ENCODE measurements at places on chromosomes 3 and 15.

- DNase-seq: no peak
These were observed 65.6 kb downstream of the ATP10A start for GRCh38 chr15:25797511-25797935.

DNA sequence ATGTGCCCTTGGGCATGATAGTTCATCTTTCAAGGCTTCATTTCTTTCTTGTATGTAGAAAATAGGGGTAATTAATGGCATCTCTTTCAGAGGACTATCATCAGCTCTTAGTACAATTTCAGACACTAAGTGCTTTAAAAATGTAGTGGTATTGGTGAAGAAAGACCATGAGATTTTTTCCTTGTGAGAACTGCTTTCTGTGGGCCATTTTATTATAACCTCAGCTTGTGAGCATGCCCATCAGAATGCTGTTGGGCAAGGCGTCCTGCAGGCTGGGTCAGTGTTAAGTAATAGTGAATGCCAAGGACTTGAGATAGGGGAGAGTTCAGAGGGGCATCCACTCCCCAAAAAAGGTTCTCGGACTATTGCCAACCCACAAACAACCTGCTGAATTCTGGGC lies 187.9 kb downstream of the GHSR start:
- DNase-seq: no peak

GRCh38 chr3:98846101-98846500 lies 55.4 kb downstream of the DCBLD2 start:
- no peak for DNase-seq

DNA sequence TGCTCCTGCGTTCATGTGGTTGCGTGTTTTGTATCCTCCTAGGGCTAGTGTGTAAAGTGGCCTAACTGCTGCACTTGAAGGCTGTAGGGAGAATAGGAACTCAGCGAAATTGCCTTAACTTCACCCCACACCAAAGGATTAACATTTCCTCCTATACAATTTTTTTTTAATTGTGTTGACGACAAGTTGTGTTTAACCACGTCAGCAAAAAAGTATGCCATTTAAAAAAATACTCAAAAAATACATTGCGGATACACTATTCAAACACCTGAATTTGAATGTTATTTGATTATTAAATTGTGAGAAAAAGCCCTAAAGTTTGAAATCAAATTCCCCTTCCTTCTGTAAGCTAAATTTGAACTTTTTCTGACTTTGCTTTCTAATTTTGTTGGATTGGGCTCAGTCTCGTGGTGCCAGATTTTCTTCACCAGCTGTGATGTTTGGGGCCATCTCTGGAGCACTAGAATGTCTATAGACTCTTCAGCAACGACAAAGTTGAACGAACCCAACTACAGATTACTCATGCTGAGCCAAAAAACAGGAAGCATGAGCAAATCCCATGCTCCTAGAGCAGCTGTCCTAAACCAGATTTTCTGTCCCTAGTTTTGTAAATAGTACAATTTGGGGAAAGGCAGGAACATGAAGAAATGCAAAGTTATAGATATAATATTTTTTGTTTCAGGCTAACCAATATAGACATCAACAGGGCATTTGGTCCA lies 8.1 kb upstream of the SLC9A9 start:
- no peak for DNase-seq

- peak; percentile 88 for DNase-seq
These were observed 37.8 kb downstream of the HMCES start for GRCh38 chr3:129316248-129317013.

- no peak for DNase-seq
These were observed 4.3 kb upstream of the ITIH3 start for GRCh38 chr3:52790337-52790736.

- DNase-seq: peak; percentile 6
These were observed at the start of gene PHLDB2 for GRCh38 chr3:111859061-111859973. TSS of gene PHLDB2 (plus strand) at chr3:111859265. CDS start at chr3:111884078, 24,813 bp downstream.

GRCh38 chr3:42654331-42655201 lies 1.1 kb downstream of the ZBTB47 start:
- DNase-seq: no peak

GRCh38 chr15:69434238-69434637 lies 18.4 kb upstream of the RPLP1 start:
- DNase-seq: no peak

DNA sequence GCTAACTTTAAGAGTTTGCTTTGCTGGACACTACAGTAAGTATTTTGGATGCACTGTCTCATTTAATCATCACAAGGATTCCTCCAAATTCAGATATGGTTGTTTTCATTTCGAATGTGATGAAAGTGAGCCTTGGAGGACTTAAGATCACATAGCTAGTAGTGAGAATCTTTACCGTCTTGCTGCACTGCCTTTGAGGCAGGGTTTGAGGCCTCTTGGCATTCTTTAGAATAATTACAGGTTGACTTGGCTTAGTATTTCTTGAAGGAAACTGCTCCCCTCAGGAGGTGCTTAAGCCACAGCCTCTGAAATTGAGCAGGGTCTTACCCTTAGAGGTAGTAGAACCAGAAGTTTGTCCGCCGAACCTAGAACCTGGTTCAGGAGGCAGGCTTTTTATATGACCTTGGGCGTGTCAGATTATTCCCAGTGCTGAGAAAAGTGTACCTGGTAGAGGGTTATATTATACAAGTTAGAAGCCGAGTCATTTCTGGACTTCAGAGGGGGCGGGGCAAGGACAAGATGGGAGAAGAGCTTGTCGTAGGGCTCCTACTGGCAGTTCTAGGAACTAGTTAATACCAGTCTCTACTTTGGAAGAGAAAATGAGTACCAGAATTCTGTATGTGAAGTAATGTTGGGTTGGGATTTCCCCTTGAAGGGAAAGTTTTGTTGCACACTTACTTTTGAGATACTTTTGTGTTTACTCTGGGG lies 1.1 kb downstream of the TFG start:
- DNase-seq: no peak

- no peak for DNase-seq
These were observed 91.0 kb downstream of the BDH1 start for GRCh38 chr3:197464794-197465193.

DNA sequence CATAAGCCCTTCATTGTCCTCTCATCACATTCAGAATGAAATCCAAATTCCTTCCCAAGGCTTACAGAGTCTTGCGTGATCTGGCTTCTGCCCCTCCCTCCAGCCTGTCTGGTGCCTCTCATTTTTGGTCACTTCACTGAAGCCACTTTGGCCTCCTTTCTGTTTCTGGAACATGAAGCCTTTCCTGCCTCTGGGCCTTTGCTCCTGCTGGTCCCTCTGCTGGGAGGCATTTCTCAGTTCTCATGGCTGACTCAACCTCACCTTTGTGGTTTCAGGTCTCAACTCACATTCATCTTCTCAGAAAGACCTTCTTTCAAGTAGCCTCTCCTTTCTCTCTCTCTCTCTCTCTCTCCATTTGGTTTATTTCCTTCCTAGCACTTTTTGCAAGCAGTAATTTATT lies 43.9 kb upstream of the BHLHE40 start:
- DNase-seq: no peak

GRCh38 chr3:118772547-118773011 lies 262.1 kb downstream of the IGSF11 start:
- DNase-seq: no peak

DNA sequence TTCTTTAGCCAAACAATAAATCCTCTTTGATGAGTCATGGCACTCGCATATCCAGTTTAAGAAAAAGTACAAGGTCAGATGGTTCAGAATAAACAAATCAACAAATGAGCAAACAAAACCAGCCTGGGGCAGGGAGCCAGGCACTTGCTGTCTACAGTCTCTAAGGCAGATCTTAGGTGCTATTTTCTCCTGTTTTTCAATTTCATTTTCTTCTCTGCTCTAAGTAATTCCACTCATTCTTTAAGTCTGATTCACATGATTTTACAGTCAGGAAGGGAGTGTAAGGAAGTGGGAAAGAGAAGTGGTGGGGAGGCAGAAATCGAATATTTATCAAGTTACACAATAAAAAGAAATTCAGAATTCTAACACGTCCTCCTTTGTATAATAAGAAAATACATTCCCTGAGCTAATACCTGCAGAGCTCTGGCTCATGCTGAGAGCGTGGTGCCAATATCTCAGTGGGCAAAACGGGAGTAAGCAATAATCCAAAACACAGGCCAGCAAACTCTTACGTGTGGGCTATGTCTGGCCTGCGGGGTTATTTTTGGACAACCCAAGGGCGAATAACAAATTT lies 298.6 kb downstream of the ADAMTS17 start:
- DNase-seq: no peak

- DNase-seq: no peak
These were observed 3.0 kb upstream of the LPP start for GRCh38 chr3:188150982-188151381.

DNA sequence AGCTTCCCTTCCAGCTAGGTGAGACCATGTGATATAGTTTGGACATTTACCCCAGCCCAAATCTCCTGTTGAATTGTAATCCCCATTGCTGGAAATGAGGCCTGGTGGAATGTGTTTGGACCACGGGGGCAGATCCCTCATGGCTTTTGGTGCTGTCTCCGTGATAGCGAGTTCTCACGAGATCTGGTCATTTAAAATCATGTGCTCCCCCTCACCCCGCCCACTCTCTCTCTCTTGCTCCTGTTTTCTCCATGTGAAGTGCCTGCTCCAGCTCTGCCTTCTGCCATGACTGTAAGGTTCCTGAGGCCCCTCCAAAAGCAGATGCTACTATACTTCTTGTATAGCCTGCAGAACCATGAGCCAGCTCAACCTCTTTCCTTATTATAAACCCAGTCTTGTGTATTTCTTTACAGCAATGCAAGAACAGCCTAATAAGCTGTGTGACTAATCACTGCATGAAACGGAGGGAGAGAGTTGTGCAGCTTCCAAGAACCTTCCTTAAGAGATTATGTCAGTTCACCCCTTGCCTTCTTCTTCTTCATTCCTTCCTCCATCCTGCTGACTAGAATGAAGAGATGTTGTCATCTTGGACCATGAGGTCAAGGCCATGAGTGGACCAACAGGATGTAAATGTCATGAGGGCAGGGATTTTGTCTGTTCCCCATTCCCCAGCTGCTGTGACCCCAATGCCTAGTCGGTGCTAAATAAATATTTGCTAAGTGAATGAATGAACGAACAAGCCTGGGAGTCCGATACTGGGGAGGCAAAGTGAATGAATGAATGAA lies 91.0 kb downstream of the CPN2 start:
- DNase-seq: no peak

GRCh38 chr15:42059661-42060476 lies 34.5 kb downstream of the PLA2G4D start:
- DNase-seq: peak; percentile 16

- no peak for DNase-seq
These were observed 34.6 kb upstream of the MUC13 start for GRCh38 chr3:124969190-124969589.

DNA sequence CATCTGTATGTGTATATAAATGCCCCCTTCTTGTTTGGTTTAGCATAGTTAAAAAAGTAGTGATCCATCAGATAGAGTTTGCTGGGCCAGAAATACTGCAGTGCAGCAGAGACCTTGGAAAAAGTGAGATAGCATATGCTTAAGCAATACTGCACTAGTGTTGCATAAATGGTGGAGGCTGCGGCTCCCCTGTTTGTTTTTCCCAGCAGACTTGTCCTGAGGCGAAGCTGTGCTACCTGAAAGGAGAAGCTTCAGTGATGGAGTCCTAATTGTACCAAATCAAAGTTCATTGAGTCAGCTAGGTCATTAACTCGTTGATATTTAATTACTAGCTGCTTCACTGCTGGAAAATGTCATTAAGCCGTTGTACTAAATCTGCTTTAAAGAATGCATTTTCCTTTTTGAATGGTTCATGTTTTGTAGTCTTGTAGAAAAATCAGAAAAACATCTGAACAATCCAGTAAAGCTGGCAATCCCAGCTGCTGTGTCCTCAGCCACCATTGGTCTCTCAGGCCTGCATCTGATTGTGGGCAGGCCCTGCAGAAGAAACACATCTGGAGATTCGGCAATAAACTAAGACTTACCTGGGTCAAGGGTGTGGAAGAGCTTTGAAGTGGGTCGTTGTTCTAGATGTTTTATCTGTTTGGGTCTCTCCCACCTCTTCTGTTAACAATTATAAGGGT lies 169.6 kb downstream of the B3GALNT1 start:
- no peak for DNase-seq

GRCh38 chr3:172096881-172097420 lies 57.6 kb downstream of the FNDC3B start:
- no peak for DNase-seq

- no peak for DNase-seq
These were observed 112.7 kb upstream of the NANOGP8 start for GRCh38 chr15:35197754-35198153.

- DNase-seq: no peak
These were observed 153.8 kb downstream of the PGPEP1L start for GRCh38 chr15:98853617-98854420.

- no peak for DNase-seq
These were observed 125.1 kb upstream of the PPP2R3A start for GRCh38 chr3:135840436-135840835.
